CD4-positive, alpha-beta T cell treated with Interleukin-6 at 100 ng/mL for 8 hours (primary cell): ENCODE measurements at places on chromosomes 3 and 15.

GRCh38 chr3:170844377-170844776 is 25.6 kb downstream of the RPL22L1 start:
- DNase-seq, result no peak

GRCh38 chr3:62090519-62090918 is 282.8 kb downstream of the FEZF2 start:
- no peak for DNase-seq

DNA sequence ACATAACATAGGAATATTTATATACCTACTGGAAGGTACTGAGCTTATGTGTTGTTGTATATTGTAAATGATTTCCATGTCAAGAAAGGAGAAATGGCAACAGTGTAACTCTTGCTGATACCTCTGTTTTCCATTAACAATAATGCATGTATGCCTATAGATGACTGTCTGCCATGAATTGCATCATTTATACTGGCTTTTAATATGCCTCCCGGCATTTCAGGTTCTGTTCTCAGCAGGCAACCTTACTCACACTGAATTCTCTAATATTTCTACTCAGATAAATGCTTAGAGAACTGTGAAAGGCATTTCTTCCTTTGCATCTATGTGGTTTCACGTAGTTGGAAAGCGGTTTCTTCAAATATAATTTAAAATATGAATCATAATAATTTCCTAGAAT is 41.8 kb downstream of the LEKR1 start:
- no peak for DNase-seq

GRCh38 chr3:71185733-71186455 is 397.6 kb downstream of the FOXP1 start:
- peak; percentile 52 for DNase-seq

GRCh38 chr3:180747805-180748361 is 68.6 kb upstream of the CCDC39 start:
- no peak for DNase-seq

DNA sequence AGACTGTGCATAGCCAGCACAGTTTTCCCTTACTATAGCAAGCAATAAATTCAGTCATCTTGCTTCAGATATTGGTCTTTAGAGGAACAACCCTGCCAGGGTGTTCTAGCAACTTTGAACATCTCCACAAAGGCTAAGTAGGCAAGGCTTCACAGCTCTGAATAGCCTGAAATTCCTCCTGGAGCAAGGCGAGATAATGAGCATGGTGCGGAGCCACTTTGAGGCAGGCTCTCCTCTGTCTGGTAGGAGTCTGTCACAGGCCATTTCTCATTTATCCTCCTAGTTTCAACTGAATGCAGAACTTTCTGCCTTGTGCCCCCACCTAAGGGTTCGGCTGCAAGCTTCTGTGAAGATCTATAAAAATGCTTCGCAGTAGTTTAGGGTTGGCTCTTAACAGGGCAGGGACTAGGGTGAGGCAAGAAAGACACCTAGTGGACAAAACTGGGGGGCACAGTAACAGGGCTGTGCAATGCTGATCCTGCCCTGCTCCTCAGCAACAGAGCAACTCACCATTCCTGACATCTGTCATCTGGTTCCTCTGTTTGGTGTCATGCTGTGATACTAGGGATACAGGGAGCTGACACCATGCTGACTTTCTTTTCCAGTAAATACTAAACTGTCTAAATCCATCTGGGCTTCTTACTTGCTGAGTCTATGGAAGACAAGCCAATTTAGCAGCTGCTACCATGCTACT is 16.6 kb upstream of the EHHADH start:
- DNase-seq, result no peak

GRCh38 chr3:17740721-17741141 is 1.7 kb downstream of the TBC1D5 start:
- DNase-seq, result no peak

DNA sequence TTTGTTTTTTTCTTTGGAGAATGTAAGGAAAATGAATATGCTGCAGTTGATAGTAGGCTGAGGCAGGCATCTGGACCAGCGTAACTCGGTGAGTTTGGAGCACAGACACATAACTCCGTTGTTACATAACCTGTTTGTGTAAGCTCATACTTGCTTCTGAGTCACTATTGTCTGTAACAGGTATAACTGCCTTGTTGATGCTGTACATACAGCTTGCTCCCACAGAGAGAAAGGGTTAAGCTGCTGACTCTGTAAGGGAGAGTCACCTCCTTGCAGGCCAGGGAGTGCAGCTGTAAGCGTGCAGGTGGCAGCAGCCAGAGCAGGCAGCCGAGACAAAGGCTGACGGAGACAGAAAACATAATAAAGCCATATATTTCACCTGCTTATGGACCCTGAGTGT is 20.4 kb downstream of the RETNLB start:
- DNase-seq, result no peak

DNA sequence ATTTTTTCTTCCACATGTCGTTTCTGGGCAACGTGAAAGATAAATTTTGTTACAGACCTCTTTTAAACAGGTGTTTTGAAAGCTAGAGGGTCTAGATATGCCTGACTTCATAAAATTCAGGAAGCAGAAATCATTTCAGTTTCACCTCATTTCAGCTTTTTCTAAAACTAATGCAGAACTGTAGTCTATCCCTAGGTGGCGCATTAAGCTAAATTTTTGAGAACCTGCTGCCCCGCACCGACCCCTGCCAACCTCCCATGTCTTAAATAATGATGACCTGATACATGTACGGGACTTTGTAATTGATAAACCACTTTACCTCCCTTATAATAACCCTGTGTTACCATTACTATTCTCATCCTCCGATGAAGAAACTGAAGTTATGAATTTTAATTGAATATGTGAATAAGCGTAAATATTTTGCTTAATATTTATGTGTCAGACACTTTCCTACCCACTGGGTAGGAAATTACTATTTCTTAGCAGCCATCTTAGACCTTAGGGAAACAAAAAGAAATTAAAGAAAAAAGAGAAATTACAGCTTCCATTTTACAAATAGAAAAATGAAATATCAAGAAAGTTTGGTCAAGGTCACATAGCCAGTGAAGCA is 78.7 kb upstream of the GCNT3 start:
- peak; percentile 13 for DNase-seq

GRCh38 chr15:76576523-76577279 is 240.1 kb downstream of the ISL2 start:
- no peak for DNase-seq

DNA sequence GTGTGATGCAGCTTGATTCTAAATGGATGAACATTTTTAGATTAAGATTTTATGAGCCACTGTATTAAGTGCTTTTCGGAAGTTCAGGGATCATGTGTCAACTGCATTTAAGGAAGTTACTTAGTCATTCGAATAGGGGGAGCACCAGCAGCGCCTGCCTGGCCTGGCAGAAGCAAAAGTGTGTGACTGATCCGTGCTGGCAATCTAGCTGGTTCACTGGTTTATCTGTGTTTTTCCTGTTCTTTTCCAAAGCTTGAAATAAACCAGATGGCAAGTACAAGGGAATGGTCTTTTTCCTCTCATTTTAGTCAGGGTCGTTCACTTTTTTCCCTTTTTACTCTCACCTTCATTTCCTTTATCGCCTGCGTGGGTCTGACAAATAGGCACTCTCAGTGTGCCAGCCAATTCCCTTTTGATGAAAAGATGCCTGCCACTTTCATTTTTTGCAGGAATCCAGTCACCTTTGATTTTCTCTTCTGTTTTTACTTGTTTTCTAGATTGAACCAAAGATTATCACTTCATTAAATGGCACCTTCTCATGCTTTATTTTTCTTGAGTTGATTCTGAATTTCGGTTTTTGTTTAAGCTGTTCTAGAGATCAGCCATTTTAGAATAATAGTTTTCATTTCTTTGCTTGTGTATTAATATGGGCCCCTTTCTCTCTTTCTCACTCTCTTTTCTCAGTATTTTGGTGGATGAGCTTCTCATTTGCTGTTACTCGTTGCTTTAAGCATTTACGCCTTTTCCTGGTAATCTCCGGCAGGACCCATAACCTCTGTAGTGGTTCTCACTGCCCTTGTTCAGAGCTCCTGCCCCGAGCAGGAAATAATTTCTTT is 2.8 kb downstream of the ABHD2 start:
- DNase-seq, result peak; percentile 60

GRCh38 chr15:35499723-35500122 is 46.2 kb downstream of the DPH6 start:
- no peak for DNase-seq

- DNase-seq, result no peak
Observed at GRCh38 chr15:96339619-96340347, 9.3 kb downstream of the NR2F2 start.

GRCh38 chr3:113038328-113038727 is 47.5 kb downstream of the GTPBP8 start:
- DNase-seq, result no peak

GRCh38 chr15:31327669-31328427 is 1.2 kb downstream of the KLF13 start:
- DNase-seq, result peak; percentile 75

DNA sequence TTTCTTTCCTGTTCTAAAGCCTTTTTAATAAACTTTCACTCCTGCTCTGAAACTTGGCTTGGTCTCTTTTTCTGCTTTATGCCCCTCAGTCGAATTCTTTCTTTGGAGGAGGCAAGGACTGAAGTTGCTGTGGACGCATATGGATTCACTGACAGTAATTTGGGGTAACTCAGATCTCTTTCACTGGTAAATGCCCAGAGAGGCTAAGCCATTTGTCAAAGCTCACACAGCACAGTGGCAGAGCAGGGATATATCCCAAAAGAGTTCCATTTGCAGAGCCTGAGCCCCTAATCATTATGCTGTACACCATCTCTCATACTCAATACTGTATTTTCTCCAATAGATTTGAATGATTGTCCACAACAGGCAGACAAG is 72.3 kb upstream of the GALNT15 start:
- DNase-seq, result no peak

DNA sequence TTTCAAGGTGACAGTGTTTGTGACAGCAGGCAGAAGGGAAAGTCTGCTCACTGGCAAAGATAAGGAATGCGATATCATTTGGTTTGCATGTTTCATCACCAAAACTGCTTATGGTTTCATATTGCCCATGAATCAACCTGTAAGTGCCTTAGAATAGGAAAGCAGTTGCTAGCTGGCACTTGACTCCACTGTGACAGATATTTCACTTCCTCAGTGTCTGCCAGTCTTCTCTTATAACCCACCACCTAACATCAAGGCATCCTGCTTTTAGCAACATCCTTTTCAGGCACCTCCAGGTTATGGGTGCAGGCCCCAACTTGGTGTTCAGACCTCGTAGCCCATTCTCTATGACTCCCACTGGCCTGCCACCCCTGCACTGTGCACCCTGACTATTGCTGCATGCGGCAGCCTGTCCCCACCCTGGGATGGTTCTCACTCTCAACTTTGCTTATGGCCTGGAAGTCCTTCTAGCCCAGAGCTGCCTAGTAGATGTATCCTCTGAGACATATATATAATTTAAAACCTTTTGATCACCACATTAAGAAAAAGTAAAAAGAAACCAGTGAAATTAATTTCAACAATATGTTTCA is 154.4 kb upstream of the RARB start:
- no peak for DNase-seq

DNA sequence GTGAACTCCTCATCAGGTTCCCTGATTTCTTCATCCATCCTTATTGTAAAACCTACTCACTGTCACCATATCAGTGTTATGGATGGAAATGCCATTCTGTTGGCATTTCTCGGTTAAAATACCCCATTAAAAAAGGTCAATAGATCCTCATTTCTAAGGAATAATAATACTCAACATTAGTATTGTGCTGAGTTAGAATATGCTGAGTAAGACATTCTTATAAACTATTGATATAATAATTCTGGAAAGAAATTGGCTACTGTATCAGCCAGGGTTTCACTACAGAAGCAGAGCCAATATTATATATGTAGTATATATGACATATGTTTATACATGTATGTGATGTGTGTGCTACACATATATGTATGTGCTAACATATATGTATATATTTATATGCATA is 95.4 kb upstream of the KCNH8 start:
- DNase-seq, result no peak

DNA sequence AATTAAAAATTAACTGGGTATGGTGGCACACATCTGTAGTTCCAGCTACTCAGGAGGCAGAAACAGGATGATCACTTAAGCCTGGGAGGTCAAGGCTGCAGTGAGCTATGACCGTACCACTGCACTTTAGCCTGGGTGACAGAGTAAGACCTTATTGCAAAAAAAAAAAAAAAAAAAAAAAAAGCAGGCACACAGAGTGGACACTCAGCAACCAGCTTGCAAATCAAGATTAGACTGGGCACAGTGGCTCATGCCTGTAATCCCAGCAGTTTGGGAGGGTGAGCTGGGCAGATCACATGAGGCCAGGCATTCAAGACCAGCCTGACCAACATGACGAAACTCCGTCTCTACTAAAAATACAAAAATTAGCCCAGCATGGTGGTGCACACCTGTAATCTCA is 5.4 kb downstream of the CLN6 start:
- DNase-seq, result no peak

DNA sequence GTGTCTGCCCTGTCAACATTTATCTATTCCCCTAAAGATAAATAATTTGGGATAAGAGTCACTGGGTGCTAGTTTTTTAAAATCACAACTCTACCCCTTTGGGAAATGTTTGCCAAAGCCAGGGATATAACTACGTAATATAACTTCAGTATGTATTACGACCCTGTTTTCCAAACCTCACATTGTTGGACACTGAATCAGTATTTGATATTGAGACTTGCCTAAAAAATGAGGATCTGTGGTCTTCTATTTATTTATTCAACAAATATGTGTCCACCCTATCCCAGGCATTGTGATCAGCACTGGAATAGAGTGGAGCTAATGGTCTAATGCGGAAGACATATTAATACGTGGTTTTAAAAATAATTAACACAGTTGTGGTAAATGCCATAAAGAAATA is 4.5 kb upstream of the MGA start:
- no peak for DNase-seq

- peak; percentile 43 for DNase-seq
Observed at GRCh38 chr3:172034786-172035685, 4.3 kb upstream of the FNDC3B start.

GRCh38 chr3:42410370-42411131 is at the start of gene LYZL4:
Gene LYZL4 (minus strand): TSS chr3:42410610. CDS start chr3:42407251, 3,359 bp downstream.
- DNase-seq, result no peak

- DNase-seq, result no peak
Observed at GRCh38 chr15:101162701-101163483, 89.0 kb downstream of the CHSY1 start.
